IPS DF 6.9 (cell line): ENCODE measurements at places on chromosomes 12 and 14.
A peak's percentile ranks its signal among the peaks of the same experiment; 100 is the strongest.

- no peaks in the 10 kb centered on the region for H3K27me3 ChIP-seq
- H3K27ac ChIP-seq: no peak overlapping the region
- H3K4me3 ChIP-seq: no peak overlapping the region
- no peak for DNase-seq
- no peaks in the 10 kb centered on the region; the same call in 1 of the 2 replicates for H3K4me1 ChIP-seq
- H3K36me3 ChIP-seq: no peaks in the 10 kb centered on the region
Observed at GRCh38 chr14:102125546-102125945, 14.2 kb upstream of the WDR20 start.

GRCh38 chr14:66069830-66070541 is 416.2 kb upstream of the CCDC196 start:
- peaks cover 2% of the 10 kb centered on the region; the same call in 1 of the 2 replicates for H3K4me1 ChIP-seq
- no peaks in the 10 kb centered on the region for H3K36me3 ChIP-seq
- H3K27me3 ChIP-seq: no peaks in the 10 kb centered on the region
- H3K4me3 ChIP-seq: no peak overlapping the region

DNA sequence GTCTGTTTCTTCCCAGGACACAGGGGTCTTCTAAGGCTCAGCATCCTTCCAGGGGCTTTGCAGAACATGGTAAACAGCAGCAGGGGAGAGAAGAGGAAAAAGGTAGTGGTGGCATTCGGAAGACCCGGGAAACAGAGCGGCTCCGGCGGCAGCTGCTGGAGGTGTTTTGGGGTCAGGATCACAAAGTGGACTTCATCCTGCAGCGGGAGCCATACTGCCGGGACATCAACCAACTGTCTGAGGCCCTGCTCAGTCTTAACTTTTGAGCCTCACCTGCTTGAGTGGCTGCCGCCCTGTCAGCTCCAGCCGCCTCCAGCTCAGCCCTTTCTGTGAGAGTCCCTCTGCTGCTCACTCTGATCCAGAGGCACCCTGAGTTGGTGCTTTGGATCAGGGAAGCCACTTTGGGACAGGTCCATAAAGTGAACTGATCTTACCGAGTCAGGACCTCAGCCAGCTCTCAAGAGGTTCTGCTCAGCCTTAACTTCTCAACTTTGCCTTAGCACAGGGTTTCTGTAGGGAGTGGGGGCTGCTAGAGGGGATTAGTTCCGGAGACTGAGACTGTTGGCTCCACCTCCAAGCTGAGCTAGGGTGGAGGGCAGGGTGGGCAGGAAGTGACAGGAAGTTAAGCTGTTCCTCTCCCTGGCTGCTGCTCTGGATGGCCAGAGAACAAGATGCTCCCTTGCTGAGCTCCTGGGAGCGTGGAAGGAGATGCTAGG is 5.4 kb downstream of the SDR39U1 start:
- no peaks in the 10 kb centered on the region for H3K27me3 ChIP-seq
- peaks cover 11% of the 10 kb centered on the region for H3K36me3 ChIP-seq
- no peak overlapping the region for H3K27ac ChIP-seq
- DNase-seq: no peak

GRCh38 chr12:43444940-43445564 is 107.0 kb downstream of the ADAMTS20 start:
- no peaks in the 10 kb centered on the region for H3K4me1 ChIP-seq
- no peaks in the 10 kb centered on the region for H3K27me3 ChIP-seq
- no peaks in the 10 kb centered on the region for H3K36me3 ChIP-seq
- peak; percentile 29 for DNase-seq
- H3K4me3 ChIP-seq: no peak overlapping the region

GRCh38 chr14:65095633-65096205 is 6.6 kb downstream of the MAX start:
- H3K4me1 ChIP-seq: no peaks in the 10 kb centered on the region
- H3K27ac ChIP-seq: no peak overlapping the region
- H3K27me3 ChIP-seq: no peaks in the 10 kb centered on the region
- no peak for DNase-seq

- no peaks in the 10 kb centered on the region for H3K36me3 ChIP-seq
- H3K27ac ChIP-seq: no peak overlapping the region
- no peak overlapping the region for H3K4me3 ChIP-seq
- H3K27me3 ChIP-seq: peaks cover 76% of the 10 kb centered on the region
Observed at GRCh38 chr12:114679452-114679875, 4.5 kb downstream of the TBX3 start.

- H3K27ac ChIP-seq: no peak overlapping the region
- H3K27me3 ChIP-seq: no peaks in the 10 kb centered on the region
- no peaks in the 10 kb centered on the region for H3K36me3 ChIP-seq
- peaks cover 1% of the 10 kb centered on the region for H3K4me1 ChIP-seq
Observed at GRCh38 chr12:49888461-49889151, 15.1 kb downstream of the FAIM2 start.

- H3K4me1 ChIP-seq: no peaks in the 10 kb centered on the region
- H3K4me3 ChIP-seq: no peak overlapping the region
- H3K27ac ChIP-seq: no peak overlapping the region
- H3K36me3 ChIP-seq: no peaks in the 10 kb centered on the region
Observed at GRCh38 chr12:12613344-12613743, 1.7 kb downstream of the CREBL2 start.

GRCh38 chr12:28167981-28168485 is 22.2 kb upstream of the CCDC91 start:
- H3K36me3 ChIP-seq: no peaks in the 10 kb centered on the region
- H3K27me3 ChIP-seq: no peaks in the 10 kb centered on the region
- no peaks in the 10 kb centered on the region for H3K4me1 ChIP-seq

GRCh38 chr14:63713058-63713457 is 14.8 kb downstream of the SGPP1 start:
- H3K36me3 ChIP-seq: no peaks in the 10 kb centered on the region
- no peak overlapping the region for H3K27ac ChIP-seq
- no peaks in the 10 kb centered on the region for H3K4me1 ChIP-seq
- no peak for DNase-seq

DNA sequence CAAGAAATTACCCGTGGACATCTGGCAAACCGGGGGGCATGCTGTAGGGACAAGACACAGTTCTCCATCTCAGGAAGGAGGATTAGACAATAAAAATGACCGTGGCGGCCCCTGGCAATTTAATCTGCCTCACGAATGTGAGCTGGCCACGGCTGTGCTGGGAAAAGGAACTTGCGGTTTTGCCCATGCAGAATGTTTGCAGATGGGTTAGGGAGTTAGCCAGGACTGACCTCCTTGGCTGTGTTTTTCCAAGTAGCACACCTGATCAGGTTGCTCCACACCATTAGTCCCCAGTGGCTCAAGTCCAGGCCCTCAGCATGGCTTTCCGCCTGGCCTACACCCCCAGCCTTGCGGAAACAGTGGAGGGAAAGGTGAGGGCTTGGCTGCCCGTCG is 20.8 kb downstream of the TPCN1 start:
- DNase-seq: no peak
- no peak overlapping the region for H3K27ac ChIP-seq
- no peaks in the 10 kb centered on the region for H3K36me3 ChIP-seq

GRCh38 chr12:41074473-41074769 is 113.7 kb upstream of the PDZRN4 start:
- no peaks in the 10 kb centered on the region for H3K36me3 ChIP-seq
- no peak overlapping the region for H3K27ac ChIP-seq
- H3K27me3 ChIP-seq: no peaks in the 10 kb centered on the region
- no peaks in the 10 kb centered on the region for H3K4me1 ChIP-seq
- no peak overlapping the region for H3K4me3 ChIP-seq

GRCh38 chr14:93183596-93184317 is 940 bp downstream of the MOAP1 start:
- no peak overlapping the region for H3K27ac ChIP-seq
- H3K4me1 ChIP-seq: no peaks in the 10 kb centered on the region
- no peak for DNase-seq
- H3K36me3 ChIP-seq: no peaks in the 10 kb centered on the region; the same call in 1 of the 2 replicates

- DNase-seq: no peak
- no peaks in the 10 kb centered on the region; the same call in 1 of the 2 replicates for H3K4me1 ChIP-seq
- no peaks in the 10 kb centered on the region for H3K27me3 ChIP-seq
- no peak overlapping the region for H3K4me3 ChIP-seq
Observed at GRCh38 chr12:103819312-103819711, 21.7 kb downstream of the NT5DC3 start.

GRCh38 chr14:89564286-89564957 is 147.4 kb upstream of the FOXN3 start:
- H3K27ac ChIP-seq: no peak overlapping the region
- H3K36me3 ChIP-seq: peaks cover 2% of the 10 kb centered on the region; the same call in 1 of the 2 replicates
- H3K27me3 ChIP-seq: no peaks in the 10 kb centered on the region
- no peak overlapping the region for H3K4me3 ChIP-seq

DNA sequence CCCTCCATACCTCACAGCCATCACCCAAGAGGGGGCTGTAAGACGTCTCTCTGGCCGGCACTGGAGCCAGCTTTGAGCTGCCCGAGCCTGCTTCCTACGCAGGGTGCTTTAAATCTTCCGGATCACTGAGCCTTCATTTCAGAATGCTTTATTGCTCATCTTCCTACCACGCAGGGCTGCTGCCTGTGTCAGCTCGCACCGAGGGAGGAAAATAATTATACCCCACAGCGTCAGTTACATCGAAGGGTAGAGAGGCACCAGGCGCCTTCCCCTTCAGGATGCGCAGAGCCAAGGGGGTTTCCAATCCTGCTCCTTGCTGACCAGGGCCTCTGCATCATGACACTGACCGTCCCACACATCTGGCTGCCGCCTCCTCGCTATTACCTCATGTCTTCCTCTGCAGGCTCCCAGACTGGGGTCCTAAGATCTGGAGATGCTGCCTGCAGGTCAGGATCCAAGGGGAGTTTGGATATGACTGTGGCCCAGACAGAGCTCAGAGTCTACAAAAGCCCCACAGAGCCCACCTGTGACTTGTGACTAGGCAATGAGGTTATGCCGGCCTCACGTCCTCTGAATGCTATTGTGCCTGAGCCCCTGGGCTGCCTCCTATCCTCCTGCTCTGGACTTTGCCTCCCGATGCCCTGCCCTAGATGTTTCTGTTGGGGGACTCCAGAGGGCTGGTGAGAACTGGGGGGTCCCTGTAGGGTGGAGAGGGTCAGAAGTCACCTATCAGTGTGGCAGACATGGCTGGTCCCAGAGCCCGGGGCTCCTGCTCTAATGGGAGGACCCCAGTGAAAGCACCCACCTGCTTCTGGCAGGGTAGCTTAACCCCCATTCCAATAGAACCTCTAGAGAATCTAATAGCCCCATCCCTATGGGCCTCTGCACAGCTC is 220.3 kb upstream of the RTL1 start:
- no peak for DNase-seq
- H3K36me3 ChIP-seq: no peaks in the 10 kb centered on the region
- H3K4me1 ChIP-seq: no peaks in the 10 kb centered on the region
- H3K27me3 ChIP-seq: no peaks in the 10 kb centered on the region
- no peak overlapping the region for H3K27ac ChIP-seq

- no peaks in the 10 kb centered on the region for H3K4me1 ChIP-seq
- H3K4me3 ChIP-seq: no peak overlapping the region
- H3K27ac ChIP-seq: no peak overlapping the region
- no peak for DNase-seq
- H3K36me3 ChIP-seq: no peaks in the 10 kb centered on the region
- H3K27me3 ChIP-seq: no peaks in the 10 kb centered on the region
Observed at GRCh38 chr12:94025756-94026155, 122.6 kb upstream of the PLXNC1 start.

DNA sequence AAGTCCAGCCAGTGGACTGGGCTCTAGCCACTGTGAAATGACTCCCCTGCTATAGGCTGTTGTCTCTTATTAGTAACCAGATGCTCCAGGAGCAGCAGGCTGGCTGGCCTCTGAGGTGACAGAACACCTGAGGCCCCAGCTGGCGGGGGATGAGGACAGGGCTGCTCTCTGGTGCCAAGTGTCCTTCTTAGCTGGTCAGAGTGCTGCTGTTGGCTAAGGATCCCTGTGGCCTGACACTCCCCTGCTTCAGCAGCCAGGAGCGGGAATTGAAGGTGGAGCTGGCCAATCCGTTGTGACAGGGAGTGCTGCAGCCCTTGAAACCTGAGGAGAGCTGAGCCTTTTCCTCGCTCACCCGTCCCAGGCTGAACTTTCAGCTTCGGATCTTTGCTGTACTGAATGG is 30.7 kb downstream of the TMEM229B start:
- H3K4me1 ChIP-seq: no peaks in the 10 kb centered on the region; the same call in 1 of the 2 replicates
- no peak overlapping the region for H3K4me3 ChIP-seq
- H3K27ac ChIP-seq: no peak overlapping the region
- DNase-seq: no peak
- H3K27me3 ChIP-seq: no peaks in the 10 kb centered on the region

- no peak overlapping the region for H3K4me3 ChIP-seq
- H3K27ac ChIP-seq: no peak overlapping the region
- DNase-seq: no peak
- no peaks in the 10 kb centered on the region for H3K27me3 ChIP-seq
Observed at GRCh38 chr14:76484355-76484754, 108.4 kb downstream of the ESRRB start.

GRCh38 chr14:100294963-100295330 is 11.3 kb downstream of the SLC25A29 start:
- no peak for DNase-seq
- peaks cover 32% of the 10 kb centered on the region for H3K36me3 ChIP-seq
- no peak overlapping the region for H3K27ac ChIP-seq
- H3K4me1 ChIP-seq: 0 out of 2 replicates have a peak, but pooled peaks cover 1% of the 10 kb centered on the region
- H3K27me3 ChIP-seq: no peaks in the 10 kb centered on the region
- no peak overlapping the region for H3K4me3 ChIP-seq

DNA sequence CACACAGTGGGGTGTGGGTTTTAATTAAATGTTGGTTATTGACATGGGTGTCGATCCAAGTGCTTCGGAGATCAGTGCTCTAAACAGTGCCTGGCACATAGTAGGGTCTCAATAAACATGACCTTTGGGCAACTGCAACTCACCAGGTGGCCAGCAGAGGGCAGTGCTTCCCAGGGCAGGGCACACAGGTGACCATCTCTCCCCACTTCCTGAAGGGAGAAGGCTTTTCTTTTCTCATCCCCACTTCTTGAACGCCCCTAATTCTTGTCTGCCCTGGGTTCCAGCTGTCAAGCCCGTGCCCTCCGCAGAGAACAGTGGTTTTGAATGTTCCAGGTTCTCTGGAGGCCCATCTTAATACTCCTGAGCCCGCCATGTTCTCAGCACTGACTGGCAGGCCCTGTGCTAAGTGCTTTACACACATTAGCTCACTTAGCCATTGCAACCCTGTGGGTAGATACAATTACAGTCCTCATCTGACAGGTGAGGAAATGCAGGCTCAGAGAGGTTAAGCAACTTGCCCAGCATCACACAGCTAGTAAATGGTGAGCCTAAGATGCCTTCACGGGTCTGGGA is 16.3 kb downstream of the RAPGEF3 start:
- no peaks in the 10 kb centered on the region for H3K27me3 ChIP-seq
- H3K36me3 ChIP-seq: no peaks in the 10 kb centered on the region
- no peak overlapping the region for H3K27ac ChIP-seq
- peak; percentile 60 for DNase-seq

GRCh38 chr14:101118233-101118632 is 214.7 kb upstream of the RTL1 start:
- no peaks in the 10 kb centered on the region for H3K36me3 ChIP-seq
- DNase-seq: no peak
- H3K27ac ChIP-seq: no peak overlapping the region
- H3K4me3 ChIP-seq: no peak overlapping the region
- H3K27me3 ChIP-seq: no peaks in the 10 kb centered on the region
- H3K4me1 ChIP-seq: peaks cover 1% of the 10 kb centered on the region; the same call in 1 of the 2 replicates

DNA sequence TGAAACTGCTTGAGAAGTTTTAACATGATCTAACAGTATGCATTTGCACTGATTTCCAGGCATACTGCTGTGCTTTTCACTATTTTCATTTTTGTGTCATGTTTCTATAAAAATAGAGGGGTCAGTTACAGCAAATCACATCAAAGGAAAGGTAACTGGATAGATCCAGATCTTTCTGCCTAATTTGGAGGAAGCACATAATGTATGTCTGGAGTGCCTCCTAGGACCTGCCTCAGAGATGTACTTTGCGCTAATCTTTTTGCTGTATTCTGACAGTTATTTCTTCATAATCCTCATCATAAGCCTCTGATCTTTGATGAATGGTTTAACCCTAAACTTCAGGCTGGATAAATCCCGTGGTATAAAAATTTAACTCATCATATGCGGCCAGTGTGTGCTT is 111.2 kb upstream of the NPAS3 start:
- H3K27ac ChIP-seq: no peak overlapping the region
- H3K36me3 ChIP-seq: no peaks in the 10 kb centered on the region
- H3K4me3 ChIP-seq: no peak overlapping the region
- H3K4me1 ChIP-seq: peaks cover 2% of the 10 kb centered on the region; the same call in 1 of the 2 replicates
- H3K27me3 ChIP-seq: no peaks in the 10 kb centered on the region
